Globus pallidus (tissue), 1 donor: ENCODE measurements at places on chromosomes 6 and 20.
A peak's percentile ranks its signal among the peaks of the same experiment; 100 is the strongest.

DNA sequence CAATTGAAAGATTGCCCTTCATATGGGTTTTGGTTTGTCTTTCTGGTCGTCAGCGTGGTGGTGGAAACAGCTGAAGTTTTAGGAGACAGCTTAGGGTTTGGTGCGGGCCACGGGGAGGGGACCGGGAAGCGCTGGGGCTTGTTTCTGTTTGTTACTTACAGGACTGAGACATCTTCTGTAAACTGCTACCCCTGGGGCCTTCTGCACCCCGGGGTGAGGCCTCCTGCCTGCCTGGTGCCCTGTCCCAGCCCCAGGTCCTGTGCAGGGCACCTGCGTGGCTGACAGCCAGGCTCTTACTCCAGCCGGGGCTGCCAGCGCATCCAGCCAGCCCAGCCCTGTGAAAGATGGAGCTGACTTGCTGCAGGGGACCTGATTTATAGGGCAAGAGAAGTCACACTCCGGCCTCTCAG is 22.8 kb downstream of the NPEPL1 start:
- DNase-seq, result no peak

- no peak for DNase-seq
Measured at GRCh38 chr6:2258112-2258511, 12.7 kb upstream of the GMDS start.

GRCh38 chr6:31575335-31575901 is at the start of gene TNF:
Gene TNF (plus strand): TSS chr6:31575565. CDS start chr6:31575742, 177 bp downstream.
- DNase-seq, result peak; percentile 50

- DNase-seq, result no peak
Measured at GRCh38 chr20:34511891-34512265, 4.3 kb upstream of the DYNLRB1 start.

DNA sequence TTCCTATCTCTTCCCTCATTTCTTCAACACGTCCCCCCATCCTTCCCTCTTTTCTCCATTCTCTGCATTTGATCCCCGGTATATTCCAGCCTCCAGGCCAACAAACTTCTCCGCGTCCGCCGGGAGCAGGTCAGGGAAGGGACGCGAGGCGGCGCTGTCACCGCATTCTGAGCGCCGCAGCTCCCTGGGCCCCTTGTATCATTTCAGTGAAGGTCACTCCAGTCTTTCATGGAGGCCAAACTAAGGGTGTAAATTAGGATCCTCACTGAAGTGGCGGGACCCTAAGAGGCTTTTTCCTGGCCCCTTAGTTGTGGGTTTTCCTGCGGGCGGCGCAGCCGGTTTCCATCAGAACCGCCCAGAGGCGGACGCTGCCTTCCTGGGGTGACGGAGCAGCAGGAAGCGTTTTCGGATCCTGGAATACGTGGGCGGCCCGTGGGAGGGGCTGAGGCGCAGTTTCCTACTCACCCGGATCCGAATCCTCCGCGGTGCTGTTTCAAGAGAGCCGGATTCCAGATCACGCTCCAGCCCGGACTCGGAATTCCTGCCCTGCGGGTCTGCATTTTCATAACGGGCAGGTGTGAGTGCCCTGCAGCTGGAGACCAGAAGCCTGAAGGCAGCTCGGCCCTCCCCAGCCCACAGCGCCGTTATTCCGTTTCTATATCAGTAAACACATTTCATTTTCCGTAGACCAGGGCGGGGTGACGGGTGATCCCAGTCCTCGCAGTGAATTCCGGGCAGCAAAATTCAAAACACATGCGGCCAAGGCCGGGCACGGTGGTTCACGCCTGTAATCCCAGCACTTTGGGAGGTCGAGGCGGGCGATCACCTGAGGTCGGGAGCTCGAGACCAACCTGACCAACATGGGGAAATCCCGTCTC is 3.6 kb upstream of the MICA start:
- peak; percentile 66 for DNase-seq

DNA sequence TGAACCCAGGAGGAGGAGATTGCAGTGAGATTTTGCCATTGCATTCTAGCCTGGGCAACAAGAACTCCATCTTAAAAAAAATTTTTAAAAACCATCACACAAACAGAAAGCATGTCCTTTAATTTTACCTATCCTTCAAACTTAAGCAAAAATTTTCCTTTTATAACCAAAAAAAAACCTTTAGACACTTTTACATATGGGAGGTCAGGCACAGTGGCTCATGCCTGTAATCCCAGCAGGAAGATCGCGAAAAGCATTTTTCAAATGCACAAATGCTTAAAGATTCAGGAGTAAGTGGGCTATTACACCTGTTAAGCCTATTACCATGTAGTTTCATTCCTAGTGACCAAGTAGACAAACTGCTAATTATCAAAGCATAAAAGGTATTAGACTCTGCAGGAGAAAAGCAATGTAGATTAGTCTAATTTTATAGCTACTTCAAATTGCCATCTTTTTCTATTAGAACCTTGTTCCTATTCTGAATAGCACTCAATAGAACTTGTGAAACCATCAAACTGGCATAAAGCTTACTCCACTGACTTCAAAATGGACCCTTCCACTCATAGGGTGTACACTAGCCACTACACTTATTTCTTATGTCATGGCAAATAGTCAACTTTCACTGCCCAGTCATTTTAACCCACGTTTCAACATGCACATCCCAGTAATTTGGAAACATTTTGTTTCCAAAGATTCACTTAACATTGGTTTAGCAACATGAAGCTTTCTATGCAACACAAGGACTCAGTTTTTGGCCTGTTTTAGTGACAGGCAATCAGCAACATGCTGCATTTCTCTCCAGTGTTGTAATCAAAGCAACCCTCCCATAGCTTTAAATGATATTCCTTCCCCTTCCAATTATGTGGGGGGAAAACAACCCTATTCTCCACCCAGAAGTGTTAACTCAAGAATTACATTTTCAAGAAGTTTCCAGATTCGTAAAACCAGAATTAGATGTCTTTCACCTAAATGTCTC is 4.0 kb downstream of the EEF1A1 start:
- no peak for DNase-seq

DNA sequence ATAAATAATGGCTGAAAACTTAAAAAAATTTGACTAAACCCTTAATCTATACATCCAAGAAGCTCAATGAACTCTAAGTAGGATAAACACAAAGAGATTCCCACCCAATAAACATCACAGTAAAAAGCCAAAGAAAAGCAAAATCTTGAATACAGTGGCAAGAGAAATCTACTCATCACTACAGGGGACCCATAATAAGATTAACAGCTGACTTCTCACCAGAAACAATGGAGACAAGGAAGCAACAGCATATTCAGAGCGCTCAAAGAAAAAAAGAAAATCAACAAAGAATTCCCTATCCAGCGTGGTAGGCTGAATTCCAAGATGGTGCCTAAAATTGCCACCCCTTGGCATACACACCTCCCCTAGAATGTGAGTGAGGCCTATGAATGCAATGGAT is 18.6 kb downstream of the SNX3 start:
- no peak for DNase-seq

DNA sequence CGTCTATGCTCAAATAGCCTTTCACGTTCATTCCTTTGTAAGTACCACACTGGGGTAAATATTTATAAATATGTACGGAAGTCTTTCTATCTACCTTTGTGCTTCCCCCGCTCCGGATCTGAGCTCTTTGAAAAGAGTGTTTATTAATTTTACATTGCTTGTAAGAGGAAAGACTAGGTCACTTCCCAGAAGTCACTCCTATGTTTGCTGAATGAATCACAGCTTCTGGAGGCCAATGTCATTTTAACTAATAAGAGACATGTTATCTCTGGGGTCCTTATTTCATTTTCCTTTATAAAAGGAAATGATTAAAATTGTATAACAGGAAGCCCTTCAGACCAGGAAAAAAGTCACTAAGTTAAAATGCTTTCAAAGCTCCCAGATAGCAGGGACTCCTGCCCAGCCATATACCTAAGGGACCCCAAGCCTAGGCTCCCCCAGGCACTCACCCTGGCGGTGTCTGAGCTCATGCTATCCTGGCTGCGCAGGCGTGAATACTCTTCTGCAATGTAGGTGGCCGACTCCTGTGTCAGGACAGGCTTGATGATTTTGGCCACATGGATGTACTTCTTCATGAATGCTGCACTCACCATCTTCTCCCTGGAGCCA is 12.6 kb downstream of the MCM3 start:
- no peak for DNase-seq

DNA sequence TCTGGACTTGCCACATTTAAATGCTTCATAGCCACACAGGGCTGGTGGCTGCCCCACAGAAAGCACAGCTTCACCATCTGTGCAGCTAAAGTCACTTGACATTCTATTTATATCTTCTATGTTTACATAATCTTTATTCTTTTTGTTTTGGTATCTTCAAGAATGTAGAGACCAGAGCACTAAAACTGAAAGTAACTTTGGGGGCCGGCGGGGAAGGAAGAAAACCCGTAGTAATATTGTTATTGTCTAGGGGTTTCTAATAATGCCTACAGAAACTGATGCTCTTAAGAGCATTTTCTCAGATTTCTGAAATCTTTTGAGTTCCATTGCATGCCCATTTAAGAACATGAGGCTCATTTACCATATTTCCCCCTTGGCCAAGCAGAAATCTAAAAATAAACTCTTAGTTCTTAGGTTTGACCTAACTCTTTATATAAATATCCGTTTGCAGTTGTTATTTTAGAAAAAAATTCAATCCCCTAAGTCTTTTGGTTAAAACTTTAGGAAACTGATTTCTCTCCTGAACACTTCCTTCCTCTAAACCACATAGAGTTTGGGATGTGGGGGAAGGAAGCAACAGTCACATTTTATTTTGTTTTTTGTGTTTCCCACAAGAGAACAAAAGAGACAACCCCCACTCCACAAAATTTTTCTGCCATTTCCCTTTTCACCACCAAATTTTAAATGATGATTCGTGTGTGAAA is 207.6 kb downstream of the OGFRL1 start:
- no peak for DNase-seq

DNA sequence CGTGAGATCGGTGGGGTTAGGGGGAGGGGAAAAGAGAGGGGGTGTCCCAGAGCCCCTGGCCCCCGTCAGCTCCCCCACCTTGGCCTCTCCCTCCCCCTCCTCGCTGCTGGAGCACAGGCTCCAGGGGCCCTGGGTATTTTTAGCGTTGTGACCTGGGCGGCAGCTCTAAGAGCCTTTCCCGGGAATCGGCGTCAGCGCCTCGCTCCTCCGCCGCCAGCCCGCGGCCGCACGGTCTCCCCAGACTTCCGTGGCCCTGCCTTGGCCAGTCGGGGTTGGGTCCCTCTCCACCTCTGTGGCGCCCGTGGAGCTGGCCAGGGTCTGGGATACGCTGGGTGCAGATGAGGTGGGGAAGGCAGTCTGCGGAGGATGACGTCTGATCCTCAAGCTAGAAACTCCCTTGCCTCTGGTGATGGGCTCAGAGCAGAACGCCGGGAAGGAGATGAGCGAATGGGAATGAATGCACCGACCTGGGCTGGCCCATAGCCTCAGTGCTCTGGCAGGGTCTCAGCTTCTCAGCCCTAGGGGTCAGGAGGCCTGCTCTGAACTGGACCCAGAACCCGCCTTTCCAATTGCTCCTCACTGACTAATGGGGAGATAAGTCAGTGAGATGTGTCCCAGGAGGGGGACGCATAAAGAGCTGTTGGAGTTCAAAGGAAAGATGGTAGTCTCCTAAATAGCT is 883 bp upstream of the DBNDD2 start:
- DNase-seq, result no peak

- peak; percentile 62 for DNase-seq
Measured at GRCh38 chr6:139839506-139840156, 465.2 kb upstream of the CITED2 start.

DNA sequence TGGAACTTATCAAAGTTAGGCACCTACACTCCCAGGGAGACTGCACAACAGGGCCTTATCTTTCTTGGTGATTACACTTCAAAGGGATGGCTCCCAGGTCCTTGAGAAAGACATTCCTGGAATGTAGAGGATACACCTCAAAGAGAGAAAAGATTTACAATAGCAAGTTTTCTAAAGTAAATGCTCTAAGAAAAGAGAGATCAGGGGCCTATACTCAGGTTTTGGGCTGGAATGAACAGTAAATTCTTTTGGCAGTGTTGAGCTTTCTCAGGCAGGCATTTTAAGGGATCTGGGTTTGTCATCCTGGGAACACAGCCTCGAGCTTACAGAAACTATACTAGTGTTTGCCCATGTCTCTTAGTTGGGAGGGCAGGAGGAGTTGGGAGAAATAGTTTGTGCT is 31.7 kb upstream of the ME1 start:
- DNase-seq, result no peak

GRCh38 chr6:102038964-102039363 is 645.5 kb downstream of the GRIK2 start:
- DNase-seq, result no peak

DNA sequence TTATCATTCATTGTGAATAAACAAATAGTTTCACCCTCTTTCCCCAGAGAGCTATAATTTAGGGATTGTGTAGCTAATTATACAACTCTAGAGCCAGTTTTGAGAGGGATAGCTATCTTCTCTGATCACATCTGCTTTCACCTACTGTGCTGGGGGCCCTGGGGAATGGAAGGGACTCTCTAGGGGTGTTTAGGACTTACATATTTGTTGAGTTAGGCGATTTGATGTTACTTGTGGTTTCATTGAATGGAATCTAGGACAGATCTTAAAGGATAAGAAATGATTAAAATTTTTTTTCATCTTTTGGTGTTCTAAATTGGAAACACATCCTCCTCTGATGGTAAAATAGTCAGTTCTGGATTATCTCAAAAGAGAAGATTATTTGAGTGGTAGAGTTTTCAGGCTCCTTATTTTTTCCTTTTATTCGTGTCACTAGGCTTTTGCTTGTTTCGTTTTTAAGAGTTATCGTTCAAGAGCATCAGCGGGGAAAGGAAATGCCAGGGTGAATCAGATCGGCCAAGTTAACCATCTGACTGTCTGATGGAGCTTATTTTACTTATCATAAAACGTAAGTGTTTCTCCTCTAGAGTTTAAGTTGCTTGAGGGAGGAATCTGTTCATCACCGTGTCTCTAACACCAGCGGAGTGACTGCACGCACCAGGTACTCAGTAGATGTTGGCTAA is 236.7 kb downstream of the FARS2 start:
- DNase-seq, result no peak

DNA sequence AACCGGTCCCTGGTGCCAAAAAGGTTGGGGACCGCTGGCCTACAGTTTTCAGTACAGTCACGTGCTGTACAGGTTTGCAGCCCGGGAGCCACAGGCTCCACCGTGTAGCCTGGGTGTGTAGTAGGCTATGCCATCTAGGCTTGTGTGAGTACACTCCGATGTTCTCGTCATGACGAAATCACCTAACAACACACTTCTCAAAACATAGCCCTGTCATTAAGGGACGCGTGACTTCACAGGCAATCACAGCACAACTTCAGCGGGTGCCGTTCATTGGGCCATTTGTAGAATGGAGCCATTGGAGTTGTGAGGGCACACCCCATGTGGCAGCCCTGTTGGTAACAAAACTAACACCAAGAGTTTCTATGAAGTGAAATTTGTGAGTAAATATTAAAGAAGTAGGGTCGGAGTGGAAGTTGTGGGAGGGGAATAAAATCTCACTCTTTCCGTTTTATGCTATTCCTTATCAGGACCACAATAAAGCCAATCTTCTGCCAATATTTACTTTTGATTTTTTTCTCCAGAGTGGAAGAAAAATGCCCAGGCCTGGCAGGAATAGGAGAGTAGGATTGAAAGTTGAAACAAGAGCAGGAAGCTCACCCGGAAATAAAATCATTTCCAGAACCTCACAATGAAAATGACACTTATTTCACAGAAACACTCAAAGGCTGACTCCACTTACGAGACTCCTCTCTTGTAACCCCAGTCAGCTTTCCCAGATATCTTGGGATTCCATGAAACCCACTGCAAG is 63.7 kb upstream of the PTPN1 start:
- DNase-seq, result no peak

GRCh38 chr6:10030942-10031537 is 383.8 kb downstream of the TFAP2A start:
- peak; percentile 11 for DNase-seq
